ENCODE measurements at places on chromosomes 1 and 21. TPM values are rescaled to one million over a fixed set of nuclear protein-coding genes. Genes with fewer than 3 reads are reported as not detected.

Gene VWA1
- total RNA-seq = 6.8 TPM

Gene QSOX1
- total RNA-seq = 128 TPM

Gene EDN2
- total RNA-seq = not detected

Gene MFAP2
- total RNA-seq = 70.2 TPM

Gene PCP4L1
- not detected for total RNA-seq

Gene NMNAT2
- 1.3 TPM for total RNA-seq

DNA sequence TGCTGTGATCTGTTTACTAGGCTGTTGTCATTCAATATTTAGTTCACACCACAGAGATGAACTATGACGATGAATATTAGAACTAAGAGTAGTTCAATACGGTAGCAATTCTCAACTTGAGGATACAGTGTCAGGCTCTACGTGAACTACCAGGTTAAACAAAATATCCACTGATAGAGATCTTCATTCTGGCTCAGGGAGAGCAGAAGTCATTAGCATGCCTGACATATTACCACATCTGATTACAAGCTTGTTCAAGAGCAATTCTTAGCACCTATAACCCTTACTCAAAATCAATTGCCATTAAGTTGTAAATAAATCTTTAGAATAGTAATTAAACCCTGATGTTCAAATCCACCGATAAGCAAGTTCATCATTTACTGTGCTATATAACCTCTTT lies 207.2 kb downstream of the CHRM3 start:
- DNase-seq = no peak

DNA sequence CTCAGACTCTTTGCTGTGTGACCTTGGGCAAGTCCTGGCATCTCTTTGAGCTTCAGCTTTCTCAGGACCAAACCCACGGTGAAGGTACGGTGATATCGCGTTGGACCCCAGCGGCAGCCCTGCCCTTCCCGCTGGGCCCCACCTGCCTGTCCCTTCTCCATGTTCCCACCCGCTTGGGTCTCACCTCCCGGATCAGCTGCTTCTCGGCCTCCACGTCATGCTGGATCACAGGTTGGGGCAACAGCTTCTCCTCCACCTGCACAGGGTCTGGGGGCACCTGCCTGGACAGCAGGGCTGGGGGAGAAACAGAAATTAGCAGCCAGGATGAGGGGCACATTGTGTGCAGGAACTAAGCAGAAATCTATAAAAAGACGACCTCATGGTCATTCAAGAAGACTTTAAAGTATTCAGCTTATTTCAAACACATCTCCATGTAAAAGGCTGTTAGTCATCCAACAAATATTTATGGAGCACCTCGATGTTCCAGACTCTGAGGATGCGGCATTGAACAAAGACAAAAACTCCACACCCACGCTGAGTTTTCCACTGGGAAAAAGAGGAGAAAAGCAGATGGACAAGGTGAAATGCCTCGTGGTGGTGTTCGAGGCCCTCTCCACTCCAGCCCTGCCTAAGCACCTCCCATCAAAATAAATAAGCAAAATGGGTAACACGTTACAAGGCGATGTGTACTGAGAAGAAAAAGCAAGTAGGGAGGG lies 19.5 kb downstream of the KIF17 start:
- DNase-seq = peak; percentile 73

Gene C4BPA
- not detected for total RNA-seq

- DNase-seq = no peak
These were observed 6.0 kb upstream of the VASH2 start for GRCh38 chr1:212944229-212944901.

Gene EVA1C
- total RNA-seq = 8.4 TPM

GRCh38 chr1:154325583-154326545 lies 539 bp downstream of the ATP8B2 start:
- DNase-seq = peak; percentile 91

Gene ST6GALNAC5
- 114 TPM for total RNA-seq

Gene ACTL8
- total RNA-seq = not detected

Gene C1orf198
- total RNA-seq = 399 TPM

GRCh38 chr1:111786669-111787207 lies 31.0 kb downstream of the DDX20 start:
- no peak for DNase-seq

DNA sequence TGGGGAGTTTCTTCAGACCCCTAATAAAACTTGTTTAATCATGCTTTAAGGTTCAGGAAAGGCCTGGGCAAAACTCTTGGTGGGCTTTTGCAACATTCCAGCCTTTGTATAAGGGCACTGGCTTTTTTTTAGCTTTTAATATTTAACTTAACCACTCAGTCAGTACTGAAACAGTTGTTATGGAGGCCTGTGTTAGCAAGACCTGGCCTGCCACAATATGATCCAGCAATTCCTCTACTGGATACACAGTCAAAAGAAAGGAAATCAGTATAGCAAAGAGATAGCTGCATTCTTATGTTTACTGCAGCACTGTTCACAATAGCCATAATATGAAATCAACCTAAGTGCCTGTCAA lies 75.1 kb upstream of the COG2 start:
- DNase-seq = no peak

DNA sequence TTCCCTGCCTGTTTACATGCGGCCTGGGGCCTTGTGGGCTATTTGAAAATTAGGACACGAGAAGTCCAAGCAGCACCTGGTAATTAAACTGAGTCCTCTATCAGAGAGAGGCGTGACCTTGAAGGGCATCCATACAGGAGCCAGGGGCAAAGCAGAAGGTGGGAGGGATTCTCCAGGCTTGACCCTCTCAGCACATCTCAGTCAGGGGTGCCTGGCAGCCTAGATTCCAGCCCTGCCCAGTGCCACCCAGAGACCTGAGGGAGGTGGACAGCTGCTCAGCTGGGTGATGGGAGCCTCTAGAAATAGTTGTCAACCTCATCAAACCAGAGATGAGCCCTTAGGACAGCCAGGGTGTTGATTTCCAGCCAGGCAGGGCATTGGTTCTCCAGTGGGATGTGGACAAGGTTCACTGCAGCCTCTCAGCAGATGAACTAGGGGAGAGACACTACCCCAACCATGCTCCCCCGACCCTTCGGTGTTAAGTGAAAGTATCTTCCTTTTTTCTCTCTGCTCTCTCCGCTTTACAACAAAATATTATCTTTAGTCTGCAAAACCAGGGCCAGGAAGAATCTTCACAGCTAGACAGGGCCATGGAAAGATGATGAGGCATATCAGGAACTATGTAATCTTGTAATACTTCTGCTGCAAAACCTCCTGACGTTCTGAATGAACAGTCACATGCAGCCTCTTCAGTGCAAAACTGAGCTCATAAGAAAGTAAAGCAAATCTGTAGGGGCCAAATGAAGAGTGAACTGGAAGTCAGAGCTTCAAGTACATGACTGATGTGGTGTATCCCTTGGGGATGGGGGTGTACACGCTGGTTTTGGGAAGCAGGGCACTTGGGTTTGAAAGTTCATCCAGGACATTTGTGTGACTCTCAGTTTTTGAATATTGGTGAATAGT lies 35.9 kb upstream of the ATP5PO start:
- DNase-seq = peak; percentile 80

DNA sequence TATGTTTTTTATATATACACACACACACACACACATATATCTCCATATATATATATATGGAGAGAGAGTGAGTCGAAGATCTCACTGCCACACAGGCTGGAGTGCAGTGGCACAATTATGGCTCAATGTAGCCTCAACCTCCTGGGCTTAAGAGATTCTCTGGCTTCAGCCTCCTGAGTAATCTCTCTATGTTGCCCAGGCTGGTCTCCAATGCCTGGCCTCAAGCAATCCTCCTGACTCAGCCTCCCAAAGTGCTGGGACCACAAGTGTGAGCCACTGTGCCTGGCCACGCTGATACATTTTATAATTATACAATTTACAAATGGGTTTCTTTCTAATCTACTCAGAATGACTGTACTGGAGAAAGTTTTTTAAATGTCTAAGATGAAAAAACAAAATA lies 664.2 kb downstream of the PTPRC start:
- DNase-seq = no peak

Gene OR6N1
- total RNA-seq = not detected

Gene ADORA1
- 8.7 TPM for total RNA-seq

DNA sequence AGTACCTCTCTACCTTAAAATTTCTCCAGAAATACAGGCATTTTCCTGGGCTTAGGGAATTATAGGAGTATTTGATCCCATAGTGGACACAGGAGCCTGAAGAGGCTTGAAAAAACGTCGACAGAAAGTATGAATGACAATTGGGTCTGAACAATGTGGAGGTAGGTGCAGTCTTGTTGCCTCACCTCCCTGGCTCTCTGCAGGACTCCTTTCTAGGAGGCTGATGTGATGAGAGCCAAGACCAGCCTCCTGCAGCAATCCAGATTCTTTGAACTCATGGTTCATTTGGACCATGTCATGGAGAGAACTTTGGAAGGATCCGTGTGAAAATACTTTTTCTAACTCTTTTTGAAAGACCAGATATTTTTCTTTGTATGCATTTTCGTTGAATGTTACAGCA lies 50.5 kb upstream of the MTF2 start:
- no peak for DNase-seq

DNA sequence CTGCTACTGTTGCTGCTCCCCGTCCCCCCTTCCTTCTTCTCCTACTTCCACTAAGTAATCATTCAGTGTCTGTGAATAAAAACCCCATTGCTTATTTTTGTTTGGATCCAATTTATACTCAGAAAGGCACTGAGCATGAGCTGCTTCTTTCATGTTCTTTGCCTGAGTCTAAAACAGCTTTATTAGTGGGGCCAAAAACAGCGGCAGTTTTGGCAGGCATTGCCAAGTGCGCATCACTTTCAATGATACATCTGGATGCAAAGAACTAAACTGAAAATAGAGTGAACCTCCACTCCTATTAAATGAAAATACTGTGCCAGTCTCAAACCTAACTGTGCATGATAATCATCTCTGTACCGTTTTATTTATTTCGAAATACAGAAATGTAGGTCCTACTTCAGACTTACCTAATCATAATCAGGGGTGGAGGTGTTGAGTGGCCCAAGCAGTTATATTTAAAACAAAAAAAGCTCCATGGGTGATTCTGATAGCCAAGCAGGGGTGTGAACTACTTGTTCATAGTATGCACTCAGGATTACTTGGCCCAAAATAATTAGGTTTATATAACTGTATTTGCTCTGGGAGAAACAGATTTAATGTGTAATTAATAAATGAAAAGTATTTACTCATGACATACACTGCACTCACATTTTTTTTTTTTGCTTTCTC lies 48.4 kb downstream of the NEK7 start:
- DNase-seq = no peak

Gene C1orf87
- not detected for total RNA-seq

- no peak for DNase-seq
These were observed 99.8 kb downstream of the EBNA1BP2 start for GRCh38 chr1:43072314-43072713.

GRCh38 chr1:225423518-225423855 lies 4.4 kb downstream of the LBR start:
- DNase-seq = no peak

DNA sequence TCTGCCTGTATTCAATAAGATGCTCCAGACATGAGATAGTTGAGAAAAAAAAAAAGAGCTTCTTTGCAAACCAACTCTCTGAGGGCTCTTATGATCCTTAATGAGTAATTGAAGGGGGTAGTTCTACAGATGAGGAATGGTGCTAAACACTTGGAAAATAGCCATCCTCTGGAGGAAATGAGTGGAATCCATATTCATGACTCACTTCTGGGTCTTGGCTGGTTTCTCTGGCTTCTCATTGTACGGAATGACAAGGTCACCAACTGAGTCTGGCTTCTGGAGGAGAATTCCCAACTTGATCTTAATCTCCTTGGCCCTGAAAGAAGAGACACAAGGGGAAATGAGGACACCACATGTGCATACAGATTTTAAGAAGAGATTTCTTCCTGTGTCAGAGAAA lies 34.7 kb downstream of the RGS5 start:
- DNase-seq = peak; percentile 95

DNA sequence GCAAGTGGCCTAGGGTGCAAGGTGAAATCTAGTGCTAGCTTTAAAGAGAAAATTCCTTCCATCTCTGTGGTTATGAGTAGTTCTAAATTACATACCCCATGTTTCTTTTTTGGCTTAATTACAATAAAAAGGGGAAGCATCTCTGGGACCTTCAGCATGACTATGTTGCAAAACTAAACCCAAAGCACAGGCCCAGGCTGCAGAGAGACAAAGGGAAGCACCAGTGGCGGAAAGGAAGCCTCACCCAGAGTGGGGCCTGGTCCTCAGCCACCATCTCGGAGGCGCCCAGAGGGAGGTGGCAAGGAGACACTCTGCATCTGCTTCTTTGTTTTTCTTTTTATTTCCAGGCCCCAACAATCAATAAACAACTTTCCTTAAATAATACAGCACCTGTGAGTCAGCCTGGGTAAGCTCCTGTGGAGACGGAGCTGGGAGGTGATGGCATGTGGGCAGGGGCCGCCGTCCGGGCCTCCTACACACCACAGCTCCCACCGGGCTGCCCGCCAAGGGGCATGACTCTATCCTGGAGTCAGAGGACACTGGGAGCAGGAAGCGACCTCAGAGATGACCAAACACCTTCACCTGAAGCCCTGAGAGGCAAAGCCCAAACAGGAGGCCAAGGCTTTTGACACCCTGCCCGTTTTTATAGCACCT lies 21.7 kb downstream of the ITPKB start:
- no peak for DNase-seq

- no peak for DNase-seq
These were observed 9.0 kb downstream of the ZBTB18 start for GRCh38 chr1:244060117-244060516.

Gene S100A2
- total RNA-seq = 2.2 TPM

- DNase-seq = peak; percentile 35
These were observed 274.3 kb downstream of the USP25 start for GRCh38 chr21:16004086-16004485.

- peak; percentile 71 for DNase-seq
These were observed 10.1 kb upstream of the MEF2D start for GRCh38 chr1:156510709-156511108.

Gene STIL
- 21.2 TPM for total RNA-seq

Gene RHBG
- total RNA-seq = not detected

DNA sequence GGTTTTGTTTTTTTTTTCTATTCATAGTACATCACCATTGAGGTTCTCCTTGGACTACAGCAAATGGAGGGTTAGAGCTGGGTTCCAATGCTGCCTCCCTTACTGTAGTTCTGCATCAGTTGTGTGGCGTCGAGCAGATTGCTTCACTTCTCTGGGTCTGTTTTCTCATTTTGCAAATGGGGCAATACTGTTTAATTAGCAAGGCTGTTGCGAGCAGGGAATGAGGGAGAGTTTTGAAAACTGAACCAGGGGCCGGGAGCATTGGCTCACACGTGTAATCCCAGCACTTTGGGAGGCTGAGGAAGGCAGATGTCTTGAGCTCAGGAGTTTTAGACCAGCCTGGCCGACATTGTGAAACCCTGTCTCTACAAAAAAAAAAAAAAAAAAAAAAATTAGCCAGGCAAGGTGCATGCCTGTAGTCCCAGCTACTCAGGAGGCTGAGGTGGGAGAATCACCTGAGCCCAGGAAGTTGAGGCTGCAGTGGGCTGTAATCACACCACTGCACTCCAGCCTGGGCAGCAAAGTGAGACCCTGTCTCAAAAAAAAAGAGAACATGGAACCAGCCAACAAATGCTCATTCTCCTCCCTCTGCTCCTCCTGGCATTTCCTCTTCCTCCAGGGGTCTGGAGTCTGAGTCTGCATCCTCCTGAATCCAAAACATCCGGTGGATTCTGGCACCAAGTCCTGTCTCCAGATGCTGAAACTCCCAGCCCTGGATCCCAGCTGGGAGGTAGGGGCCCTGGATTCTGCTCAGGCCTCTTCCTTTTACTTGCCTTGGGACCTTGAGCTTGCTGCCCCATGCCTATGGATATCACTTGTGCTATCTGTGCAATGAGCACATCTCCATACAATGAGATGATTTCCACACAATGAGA lies 3.7 kb upstream of the PLOD1 start:
- DNase-seq = peak; percentile 85

Gene KIRREL1
- total RNA-seq = 120 TPM

GRCh38 chr1:50611675-50612074 lies 188.4 kb upstream of the DMRTA2 start:
- no peak for DNase-seq

GRCh38 chr1:245589316-245589715 lies 434.5 kb downstream of the KIF26B start:
- no peak for DNase-seq
